Natural killer cell treated with Interleukin-12 subunit alpha and Interleukin-12 subunit beta and Interleukin-15 and Interleukin-18, amount 100 ng/mL, for 72 hours (primary cell): ENCODE measurements at places on chromosomes 1 and 21. TPM values are rescaled to one million over a fixed set of nuclear protein-coding genes. Genes with fewer than 3 reads are reported as not detected.
A peak's percentile ranks its signal among the peaks of the same experiment; 100 is the strongest.

GRCh38 chr1:90973897-90974798 lies 47.7 kb downstream of the ZNF644 start:
- no peak for DNase-seq

OVAAL gene
- total RNA-seq, result not detected

- no peak for DNase-seq
Measured at GRCh38 chr1:26693599-26694572, 1.9 kb upstream of the ARID1A start.

DNA sequence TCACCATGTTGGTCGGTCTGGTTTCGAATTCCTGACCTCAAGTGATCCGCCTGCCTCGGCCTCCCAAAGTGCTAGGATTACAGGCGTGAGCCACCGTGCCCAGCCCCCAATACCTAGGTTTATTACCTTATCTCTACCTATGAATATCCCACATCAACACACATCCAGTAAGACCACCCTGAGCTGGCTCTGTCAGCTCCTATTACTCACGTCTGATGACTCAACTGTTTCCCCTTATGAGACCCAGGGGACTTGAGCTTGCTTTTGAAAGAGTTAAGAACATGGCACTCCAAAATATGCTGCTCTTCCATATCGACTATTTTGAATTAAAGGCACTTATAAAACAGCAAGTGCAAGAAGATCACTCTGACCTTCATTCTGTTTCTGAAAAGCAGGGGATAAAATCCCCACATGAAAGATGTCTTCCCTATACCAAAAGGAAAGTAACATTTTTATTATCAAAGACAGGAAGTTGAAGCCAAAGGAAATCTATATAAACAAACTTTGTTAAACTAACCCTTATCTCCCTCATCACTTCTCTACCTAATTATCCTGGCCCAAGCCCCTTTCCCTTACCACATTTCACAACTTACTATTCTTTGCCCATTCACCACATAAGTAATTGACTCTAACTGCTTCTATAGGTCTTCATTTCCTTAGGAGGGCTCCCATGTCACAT lies 41.3 kb upstream of the OSBPL9 start:
- no peak for DNase-seq

DNASE2B gene
- total RNA-seq, result not detected

- no peak for DNase-seq
Measured at GRCh38 chr1:24162201-24162600, 19.3 kb upstream of the IL22RA1 start.

- no peak for DNase-seq
Measured at GRCh38 chr1:30934613-30935012, 26.1 kb upstream of the SDC3 start.

GRCh38 chr1:21927533-21928237 lies 9.4 kb downstream of the HSPG2 start:
- DNase-seq, result no peak

FOXD3 gene
- not detected for total RNA-seq

DNA sequence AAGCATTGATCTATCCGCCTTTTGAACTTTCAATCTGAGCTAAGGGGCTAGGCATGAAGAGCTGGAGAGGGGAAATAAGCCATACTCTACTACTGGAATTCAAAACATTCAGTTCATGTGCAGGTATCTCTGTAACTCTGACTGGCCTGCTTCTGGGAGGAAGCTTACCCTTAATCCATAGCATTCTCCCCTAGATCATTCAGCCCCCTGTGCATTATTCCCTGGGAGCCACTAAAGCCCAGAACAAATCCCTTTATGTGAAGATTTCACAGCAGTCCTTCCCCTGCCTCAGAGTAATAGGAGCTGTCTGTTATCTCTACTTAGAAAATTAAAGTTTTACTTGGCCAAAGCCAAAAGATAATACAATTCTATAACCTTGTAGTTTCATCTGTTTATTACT lies 300.7 kb downstream of the SEC16B start:
- DNase-seq, result no peak

DNA sequence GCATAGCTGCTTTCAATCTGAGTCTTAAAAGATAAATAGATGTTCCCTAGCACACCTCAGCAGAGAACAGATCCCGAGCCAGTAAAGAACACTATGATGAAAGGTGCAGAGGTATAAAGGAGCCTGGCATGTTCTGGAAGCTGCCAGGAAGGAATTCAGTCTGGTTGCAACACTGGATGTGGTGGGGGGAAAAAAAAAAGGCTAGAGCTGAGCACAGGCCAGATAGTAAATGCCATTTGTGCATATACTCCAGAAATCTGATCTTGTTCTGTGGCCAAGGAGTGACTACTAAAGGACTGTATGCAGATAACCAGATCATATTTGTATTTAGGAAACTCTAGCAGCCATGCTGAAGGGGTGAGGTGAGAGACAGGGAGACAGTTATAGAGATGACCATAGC lies 240.3 kb downstream of the VAV3 start:
- no peak for DNase-seq

- peak; percentile 84 for DNase-seq
Measured at GRCh38 chr1:222654849-222655248, 37.0 kb downstream of the MIA3 start.

DNA sequence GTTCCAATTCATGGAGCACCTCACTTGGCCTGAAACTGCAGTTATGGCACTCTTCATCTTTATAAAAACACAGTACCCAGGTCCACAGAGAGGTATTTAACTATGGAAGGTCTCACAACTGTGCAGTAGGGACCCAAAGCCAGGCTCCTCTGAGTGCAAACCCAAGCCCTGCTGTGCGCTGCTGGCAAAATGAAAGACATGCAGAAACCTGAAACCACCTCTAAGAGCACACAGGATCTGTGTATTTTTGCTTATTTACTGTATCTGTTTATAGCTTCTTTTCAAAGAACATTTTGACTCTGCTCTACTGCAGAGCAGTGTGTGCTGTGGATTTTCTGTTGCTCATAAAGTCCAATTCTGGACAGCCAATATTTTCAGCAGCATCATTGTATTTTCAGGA lies 166.6 kb downstream of the DSCAM start:
- DNase-seq, result no peak

GRCh38 chr1:60527567-60527966 lies 454.0 kb upstream of the C1orf87 start:
- DNase-seq, result no peak

GRCh38 chr21:16708101-16708835 lies 804.6 kb upstream of the CXADR start:
- no peak for DNase-seq

DNA sequence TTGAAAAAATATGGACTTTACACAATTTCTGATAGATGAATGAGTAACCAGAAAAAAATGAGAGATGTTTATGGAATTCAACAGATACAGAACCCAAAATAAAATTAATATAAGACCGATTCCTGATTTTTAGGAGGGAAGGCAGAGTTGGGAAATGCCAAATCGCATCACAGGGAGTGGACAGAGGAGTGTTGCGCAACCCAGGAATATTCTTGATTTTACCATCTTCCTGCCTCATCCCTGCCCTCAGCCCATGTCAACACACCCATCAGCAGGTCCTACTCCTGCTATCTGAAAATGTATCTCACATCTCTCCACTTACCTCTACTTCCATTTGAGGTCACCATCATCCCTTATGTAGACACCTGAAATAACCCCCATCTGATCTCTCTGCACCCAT lies 221.0 kb downstream of the DSCAM start:
- DNase-seq, result no peak

TIAM1 gene
- 57.4 TPM for total RNA-seq

DNA sequence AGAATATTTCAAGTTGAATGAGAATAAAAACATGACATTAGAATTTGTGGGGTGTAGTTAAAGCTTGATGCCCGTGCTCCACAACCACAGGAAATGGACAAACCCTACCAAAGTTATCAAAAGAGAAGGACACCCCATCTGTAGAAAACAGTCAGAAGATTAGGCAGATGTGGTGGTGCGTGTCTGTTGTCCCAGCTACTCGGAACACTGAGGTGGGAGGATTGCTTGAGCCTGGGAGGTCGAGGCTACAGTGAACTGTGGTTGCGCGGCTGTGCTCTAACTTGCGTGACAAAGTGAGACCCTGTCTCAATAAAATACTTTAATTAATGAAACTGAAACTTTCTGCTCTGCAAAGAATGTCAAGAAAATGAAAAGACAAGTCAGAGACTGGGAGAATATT lies 1.5 kb upstream of the SPATC1L start:
- no peak for DNase-seq
